ENCODE measurements at places on chromosomes 16 and 17.

DNA sequence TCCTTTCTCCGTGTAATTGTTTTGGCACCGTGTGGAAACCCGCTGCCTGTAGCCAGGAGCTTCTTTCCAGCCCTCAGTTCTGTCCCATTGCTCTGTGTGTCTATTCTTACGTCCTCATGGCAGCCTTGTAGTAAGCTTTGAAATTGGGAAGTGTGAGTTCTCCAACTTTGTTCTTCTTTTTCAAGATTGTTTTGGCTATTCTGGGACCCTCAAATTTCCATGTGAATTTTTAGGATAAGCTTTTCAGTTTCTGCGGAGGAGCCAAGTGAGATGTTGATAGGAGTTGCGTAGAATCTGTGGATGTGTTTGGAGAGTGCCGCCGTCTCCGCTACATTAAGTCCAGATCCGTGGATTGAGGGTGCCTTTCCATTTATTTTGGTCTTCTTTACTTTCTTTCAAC lies 15.2 kb downstream of the CHMP6 start:
- no peak for DNase-seq

GRCh38 chr17:81930142-81931125 lies 2.9 kb upstream of the MAFG start:
- DNase-seq, result no peak

- no peak for DNase-seq
Measured at GRCh38 chr17:39600288-39600996, 7.3 kb downstream of the NEUROD2 start.

- DNase-seq, result peak; percentile 35
Measured at GRCh38 chr17:78130437-78131101, at the start of gene TMC8. Gene TMC8, plus strand, starts transcription at chr17:78130771. Its CDS starts 818 bp downstream, at chr17:78131589.

- DNase-seq, result no peak
Measured at GRCh38 chr17:61393904-61394629, 5.6 kb upstream of the TBX2 start.

DNA sequence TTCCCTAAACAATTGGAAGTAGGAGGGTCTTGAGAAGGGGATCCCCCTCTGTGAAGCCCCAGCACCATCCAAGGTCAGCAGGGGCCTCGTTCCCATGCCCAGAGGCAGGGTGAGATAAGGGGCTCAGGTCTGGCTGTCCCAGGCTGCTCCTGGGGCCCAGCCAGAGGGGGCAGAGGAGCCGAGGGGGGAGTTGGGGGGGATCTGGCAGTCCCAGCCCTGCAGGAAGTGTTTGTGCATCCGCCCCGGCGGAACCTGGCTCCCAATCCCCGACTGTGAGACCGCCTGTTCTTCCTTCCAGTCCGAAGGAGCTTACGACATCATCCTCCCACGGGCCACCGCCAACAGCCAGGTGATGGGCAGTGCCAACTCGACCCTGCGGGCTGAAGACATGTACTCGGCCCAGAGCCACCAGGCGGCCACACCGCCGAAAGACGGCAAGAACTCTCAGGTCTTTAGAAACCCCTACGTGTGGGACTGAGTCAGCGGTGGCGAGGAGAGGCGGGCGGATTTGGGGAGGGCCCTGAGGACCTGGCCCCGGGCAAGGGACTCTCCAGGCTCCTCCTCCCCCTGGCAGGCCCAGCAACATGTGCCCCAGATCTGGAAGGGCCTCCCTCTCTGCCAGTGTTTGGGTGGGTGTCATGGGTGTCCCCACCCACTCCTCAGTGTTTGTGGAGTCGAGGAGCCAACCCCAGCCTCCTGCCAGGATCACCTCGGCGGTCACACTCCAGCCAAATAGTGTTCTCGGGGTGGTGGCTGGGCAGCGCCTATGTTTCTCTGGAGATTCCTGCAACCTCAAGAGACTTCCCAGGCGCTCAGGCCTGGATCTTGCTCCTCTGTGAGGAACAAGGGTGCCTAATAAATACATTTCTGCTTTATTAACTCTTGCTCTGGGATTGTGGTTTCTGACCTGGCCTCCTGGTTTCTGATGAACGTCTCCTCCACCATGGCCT lies 14.9 kb downstream of the GPRC5C start:
- DNase-seq, result peak; percentile 26
